SHP77 (cell line): ENCODE measurements at places on chromosomes 3 and 15.

DNA sequence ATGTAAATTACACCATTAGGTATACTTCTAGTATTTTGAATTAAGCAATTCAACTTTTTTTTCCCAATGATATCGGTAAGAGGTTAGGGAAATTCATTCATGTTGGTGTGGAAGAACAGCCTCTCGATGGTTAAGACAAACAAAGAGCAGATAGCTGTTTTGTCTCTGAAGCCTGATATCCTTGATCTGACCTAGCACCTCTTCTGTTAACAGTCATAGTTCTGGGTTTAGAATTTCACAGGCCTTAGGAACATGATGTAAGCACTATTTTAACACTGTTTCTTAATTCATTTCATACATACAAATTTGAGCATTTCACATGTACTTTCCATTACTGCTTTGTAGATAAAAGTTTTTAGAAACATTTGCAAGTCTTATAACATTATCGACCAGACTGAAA, 367.5 kb upstream of the ZNF385D start:
- no peak for DNase-seq

DNA sequence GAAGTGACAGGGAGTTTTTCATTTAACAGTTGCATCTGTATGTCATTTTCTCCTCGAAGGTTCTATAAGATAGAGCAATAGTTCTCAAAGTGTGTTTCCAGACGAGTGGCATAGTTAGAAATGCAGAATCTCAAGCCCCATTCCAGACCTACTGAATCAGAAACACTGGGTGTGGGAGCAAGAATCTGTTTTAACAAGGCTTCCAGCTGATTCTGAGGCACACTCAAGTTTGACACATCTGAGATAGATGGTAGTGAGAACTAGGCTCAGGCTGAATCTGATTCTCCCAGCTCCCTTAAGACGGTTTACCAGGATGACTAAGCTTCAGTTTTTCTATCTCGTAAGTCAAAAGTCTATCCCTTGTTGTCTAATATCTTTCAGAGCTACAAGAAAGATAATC, 159.8 kb upstream of the NUDT16 start:
- no peak for DNase-seq

DNA sequence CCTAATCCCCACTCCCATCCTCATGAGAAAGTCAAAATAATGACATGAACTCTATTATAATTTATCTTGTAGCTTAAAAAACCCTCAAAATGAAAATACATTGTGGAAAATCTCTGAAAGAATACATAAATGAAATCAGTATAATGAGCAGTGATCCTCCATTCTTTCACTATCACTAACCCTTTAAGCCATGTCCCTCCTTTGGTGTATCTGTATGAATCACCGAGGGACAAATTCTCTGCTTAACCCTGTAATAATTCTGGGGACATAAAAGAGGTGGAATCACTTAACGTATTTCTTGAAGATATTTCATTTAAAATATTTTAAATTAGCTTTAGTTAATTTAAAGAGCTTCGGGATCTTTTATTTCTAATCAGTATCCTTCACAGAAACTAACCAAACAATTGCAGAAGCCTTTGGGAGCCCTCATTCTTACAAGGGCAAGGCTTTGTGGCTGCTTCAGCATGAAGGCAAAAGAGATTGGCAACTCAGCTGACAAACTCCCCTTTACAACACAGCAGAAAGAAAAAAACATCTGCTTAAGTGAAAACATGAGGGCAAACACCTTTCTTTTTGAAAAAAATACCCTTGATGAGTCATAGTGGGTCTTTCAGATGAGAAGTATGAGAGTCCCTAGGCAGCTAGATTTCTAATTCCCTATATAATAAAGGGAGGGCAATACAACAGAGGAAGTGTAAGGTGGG, 44.0 kb upstream of the ALCAM start:
- no peak for DNase-seq

DNA sequence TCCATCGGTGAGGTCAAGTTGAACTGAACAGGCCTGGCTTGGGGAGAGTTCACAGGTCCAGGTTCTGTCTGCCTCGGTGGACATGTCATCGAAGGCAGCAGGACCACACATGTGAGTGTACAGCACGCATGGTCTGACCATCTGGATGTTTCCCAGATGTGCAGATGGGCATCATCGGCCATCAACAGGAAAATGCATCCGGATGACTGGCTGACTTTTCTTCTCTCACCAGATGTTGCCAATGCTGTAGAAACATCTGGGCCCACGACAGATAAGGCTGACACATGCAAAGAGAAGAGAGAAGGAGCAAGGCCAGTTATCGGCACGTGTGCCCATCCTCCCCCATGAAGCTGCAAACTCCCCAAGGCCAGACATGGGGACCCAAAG, 45.1 kb downstream of the NOX5 start:
- DNase-seq, result no peak

GRCh38 chr15:92316586-92317295, 76.9 kb upstream of the ST8SIA2 start:
- DNase-seq, result no peak

- peak; percentile 71 for DNase-seq
Measured at GRCh38 chr3:18987862-18988447, 160.4 kb upstream of the KCNH8 start.

- DNase-seq, result no peak
Measured at GRCh38 chr15:26842391-26842790, 24.5 kb upstream of the GABRA5 start.

DNA sequence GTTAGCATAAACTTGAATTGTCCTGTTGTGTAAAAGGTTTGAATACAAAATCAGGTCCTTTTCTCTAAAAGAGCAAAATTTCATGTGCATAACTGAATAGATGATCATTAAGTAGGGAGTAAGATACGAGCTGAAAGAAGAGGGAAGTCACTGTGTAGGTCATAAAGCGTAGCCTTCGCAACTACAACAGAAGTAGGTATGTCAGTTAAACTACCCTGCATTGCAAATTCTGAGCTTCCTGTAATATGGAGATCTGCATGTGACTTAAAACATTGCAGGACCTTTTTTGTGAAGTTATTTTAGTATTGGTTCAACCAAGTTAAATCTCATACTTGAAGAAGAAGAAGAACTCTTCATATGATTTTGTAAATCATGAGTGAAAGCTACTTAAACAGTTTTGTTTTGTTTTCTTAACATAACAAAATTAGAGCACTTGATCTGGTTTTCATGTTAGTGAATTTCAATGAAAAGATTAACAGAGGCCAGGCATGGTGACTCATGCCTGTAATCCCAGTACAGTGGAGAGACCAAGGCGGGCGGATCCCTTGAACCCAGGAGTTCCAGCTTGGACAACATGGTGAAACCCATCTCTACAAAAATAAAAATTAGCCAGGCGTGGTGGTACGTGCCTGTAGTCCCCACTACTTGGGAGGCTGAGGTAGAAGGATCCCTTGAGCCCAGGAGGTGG, 26.4 kb downstream of the ARMC8 start:
- DNase-seq, result no peak

DNA sequence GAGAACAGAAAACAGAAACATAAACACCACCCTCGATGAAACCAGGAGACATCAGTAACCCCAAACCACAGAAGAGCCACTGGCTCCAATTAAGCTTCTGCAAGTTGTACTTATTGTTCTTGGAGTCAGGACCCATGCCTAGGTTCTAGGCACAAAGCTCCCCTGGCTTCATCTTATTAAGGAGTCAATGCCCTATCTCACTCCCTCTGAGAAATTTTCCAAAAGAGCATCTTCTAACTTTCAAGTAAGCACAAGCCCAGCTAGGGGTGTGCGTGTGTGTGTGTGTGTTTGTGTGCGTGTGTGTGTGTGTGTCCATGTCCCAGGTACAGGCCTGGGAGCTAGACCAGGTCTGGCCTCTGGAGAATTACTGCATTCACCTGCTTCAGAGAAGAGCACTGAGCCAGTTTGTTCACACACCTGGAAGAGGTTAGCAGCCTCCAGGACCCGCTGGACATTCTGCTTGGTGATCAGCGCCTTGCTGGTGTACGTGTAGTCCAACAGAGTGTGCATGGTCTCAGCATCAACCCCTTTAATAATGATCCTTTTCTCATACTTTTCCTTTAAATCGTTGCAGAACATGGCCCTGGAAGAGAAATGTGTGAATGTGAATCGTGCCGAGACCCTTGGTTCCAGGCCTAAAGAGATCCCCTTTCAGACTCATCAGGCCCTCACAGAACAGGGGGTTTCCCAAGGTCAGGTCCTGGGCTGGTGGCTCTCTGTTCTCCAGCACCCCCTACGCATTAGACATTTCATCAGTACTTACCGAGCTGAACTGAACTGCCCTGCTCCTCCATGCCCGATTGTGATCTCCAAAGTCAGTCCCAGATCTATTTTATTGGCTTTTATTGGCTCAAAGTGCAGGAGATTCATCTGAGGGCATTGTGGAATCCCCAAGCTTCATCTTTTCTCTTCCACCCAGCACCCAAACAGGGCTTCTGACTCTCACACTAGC, 27.8 kb downstream of the KLHL6 start:
- no peak for DNase-seq

DNA sequence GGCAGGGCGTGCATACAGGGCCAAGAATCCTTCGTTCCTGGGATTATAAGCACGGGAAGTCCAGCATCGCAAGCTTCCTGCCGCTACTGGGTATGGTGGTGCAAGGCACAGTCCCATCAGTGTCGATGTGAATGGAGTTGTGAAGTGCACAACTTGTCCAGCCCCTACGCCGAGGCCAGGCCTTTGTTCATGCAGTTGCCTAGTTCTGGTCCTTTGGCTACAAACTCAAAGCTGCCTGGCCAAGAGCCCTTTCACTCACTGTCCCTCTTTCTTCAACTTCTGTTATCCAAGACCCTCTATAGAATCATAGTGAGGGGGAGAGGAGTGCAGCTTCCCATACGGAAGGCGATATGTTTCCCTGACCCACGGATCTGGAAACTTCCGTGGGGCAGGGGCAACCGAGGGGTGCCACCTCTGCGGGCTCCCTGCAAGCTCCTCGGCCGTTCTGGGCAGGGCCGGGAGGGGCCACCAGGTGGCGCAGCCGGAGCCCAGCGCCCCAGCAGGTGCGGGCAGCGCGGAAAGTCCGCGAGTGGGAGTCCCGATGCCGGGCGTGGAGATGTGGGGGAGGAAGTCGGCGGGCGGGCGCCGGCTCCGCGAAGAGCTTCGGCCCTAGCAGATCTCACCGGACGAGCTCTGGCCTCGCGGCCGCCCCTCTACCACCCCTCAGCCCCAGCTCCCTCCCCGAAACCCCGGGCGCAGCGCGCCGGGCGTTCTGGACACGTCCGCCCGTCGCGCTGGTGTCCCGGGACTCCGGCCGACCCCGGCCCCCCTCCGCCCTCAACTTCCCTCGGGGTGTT, 693 bp downstream of the RASGRP1 start:
- peak; percentile 8 for DNase-seq

- DNase-seq, result no peak
Measured at GRCh38 chr3:54841471-54841870, 86.4 kb downstream of the LRTM1 start.

GRCh38 chr15:93298901-93299300, 209.9 kb upstream of the RGMA start:
- DNase-seq, result no peak

- DNase-seq, result no peak
Measured at GRCh38 chr15:79437275-79438000, 5.3 kb downstream of the MINAR1 start.

DNA sequence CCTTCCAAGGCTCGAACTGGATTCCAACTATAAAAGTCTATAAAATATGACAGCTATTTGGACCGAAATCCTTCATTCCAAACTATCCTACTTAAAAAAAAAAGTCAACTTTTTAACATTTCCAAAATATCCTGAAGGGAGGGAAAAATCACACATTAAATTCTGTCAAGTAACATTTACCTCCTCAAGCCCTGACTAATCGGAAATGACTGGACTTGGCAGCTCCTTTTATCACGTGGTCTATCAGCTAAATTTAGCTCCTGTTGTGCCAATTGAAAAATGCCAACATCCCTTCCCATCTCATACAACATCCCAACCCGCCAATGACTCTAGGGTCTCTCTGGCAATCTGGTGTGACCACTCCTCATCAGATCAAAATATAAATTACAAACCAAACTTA, 297.9 kb downstream of the FHIT start:
- DNase-seq, result no peak

- no peak for DNase-seq
Measured at GRCh38 chr3:30462721-30463470, 143.5 kb upstream of the TGFBR2 start.

DNA sequence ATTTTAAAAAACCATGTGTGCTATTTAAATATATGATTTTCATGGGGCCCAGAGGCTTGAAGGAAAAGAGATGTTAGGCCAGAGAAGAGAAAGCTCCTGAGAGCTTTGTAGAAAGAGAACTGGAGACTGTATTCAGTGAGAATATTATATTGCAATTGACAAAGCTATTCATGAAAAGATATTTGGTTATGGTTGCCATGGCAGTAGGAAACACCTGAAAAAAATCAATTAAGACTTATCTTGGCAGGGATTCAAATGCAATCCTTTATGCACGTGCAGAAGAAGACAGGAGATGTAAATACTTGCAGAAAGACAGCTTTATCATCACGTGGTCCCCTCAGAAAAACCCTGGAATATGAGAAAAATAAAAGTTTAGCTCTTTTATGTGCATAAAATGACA, 636.0 kb upstream of the TBL1XR1 start:
- peak; percentile 74 for DNase-seq

DNA sequence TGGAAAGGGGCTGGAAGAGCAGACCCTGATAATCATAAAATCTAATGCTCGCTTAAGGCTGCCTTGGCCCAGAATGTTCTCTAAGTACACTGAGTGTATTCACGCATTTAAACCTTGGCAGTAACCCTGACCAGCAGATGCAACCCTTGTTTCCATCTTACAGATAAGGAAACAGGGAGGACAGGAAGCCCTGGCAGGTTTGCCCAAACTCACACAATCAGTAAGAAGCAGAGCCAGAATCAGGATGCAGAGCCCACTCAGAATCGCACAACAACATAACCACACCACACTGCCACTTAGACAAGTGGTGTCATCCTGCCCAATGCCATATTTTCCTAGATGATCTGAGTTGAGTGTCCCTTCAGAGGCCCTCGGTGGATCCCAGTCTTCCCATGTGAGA, 214.5 kb upstream of the HES1 start:
- no peak for DNase-seq

- no peak for DNase-seq
Measured at GRCh38 chr3:121330634-121331033, 215.2 kb downstream of the POLQ start.

- DNase-seq, result no peak
Measured at GRCh38 chr3:150889106-150889505, 16.1 kb downstream of the MINDY4B start.

GRCh38 chr3:31159331-31160039, 265.0 kb upstream of the GADL1 start:
- no peak for DNase-seq

- DNase-seq, result no peak
Measured at GRCh38 chr3:122642935-122643334, 37.7 kb upstream of the PARP14 start.

- DNase-seq, result no peak
Measured at GRCh38 chr3:41612853-41613252, 349.1 kb downstream of the ULK4 start.

DNA sequence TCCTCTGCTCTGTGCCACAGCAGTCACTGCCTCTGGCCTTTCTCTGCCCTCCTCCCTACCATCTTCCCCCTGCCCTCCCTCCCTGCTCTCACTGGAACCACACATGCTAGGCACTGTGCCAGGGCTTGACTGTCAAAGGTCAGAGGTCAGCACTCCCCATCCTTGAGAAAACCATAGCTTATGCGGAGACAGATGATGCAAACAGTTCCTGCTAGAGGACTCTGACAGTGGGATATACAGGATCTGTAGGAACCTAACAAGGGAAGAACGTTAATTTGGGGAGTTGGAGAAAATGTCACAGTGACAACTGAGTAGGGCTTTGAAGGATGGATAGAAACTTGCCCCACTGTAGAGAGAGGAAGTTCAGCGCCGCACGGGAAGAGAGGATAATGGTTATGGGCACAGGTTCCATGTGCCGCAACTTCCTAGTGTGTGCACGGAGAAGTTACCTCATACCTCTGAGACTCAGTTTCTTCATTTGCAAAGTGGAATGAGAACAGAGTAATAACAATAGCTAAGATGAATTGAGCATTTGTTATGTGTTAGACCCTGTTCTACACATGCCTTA, 29.3 kb upstream of the XYLB start:
- DNase-seq, result no peak
